Renal cortex interstitium (tissue), 15 donors: ENCODE measurements at places on chromosomes 13 and 19. TPM values are rescaled to one million over a fixed set of nuclear protein-coding genes. Genes with fewer than 3 reads are reported as not detected.

- no peak for DNase-seq
Observed at GRCh38 chr19:7860714-7861618, 13.2 kb downstream of the PRR36 start.

- DNase-seq: no peak
Observed at GRCh38 chr13:99471221-99472121, 29.8 kb upstream of the TM9SF2 start.

DNA sequence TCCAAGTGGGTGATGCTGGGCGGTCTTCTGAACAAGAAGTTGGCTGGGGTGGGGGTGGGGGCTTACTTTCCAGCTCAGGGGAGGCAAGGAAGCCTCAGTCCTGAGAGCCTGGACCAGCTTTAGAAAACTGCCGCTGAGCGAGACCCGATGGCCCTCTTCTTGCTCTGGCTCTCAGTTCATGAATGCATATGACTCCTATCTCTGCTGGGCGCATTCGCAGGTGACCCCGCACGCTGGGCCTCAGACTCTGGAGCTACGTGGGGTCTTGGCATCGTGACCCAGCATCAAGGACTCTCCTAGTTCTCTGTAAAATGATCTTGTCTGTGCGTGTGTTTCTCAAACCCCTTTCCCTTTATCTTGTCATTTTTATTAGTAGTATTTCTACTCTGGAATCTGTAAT lies 19.7 kb downstream of the PRAM1 start:
- no peak for DNase-seq

DNA sequence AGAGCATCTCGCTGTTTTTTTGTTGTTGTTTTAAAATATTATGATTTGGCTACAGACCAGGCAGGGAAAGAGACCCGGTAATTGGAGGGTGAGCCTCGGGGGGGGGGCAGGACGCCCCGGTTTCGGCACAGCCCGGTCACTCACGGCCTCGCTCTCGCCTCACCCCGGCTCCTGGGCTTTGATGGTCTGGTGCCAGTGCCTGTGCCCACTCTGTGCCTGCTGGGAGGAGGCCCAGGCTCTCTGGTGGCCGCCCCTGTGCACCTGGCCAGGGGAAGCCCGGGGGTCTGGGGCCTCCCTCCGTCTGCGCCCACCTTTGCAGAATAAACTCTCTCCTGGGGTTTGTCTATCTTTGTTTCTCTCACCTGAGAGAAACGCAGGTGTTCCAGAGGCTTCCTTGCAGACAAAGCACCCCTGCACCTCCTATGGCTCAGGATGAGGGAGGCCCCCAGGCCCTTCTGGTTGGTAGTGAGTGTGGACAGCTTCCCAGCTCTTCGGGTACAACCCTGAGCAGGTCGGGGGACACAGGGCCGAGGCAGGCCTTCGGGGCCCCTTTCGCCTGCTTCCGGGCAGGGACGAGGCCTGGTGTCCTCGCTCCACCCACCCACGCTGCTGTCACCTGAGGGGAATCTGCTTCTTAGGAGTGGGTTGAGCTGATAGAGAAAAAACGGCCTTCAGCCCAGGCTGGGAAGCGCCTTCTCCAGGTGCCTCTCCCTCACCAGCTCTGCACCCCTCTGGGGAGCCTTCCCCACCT lies 183.3 kb downstream of the KDM4B start:
- no peak for DNase-seq

DNA sequence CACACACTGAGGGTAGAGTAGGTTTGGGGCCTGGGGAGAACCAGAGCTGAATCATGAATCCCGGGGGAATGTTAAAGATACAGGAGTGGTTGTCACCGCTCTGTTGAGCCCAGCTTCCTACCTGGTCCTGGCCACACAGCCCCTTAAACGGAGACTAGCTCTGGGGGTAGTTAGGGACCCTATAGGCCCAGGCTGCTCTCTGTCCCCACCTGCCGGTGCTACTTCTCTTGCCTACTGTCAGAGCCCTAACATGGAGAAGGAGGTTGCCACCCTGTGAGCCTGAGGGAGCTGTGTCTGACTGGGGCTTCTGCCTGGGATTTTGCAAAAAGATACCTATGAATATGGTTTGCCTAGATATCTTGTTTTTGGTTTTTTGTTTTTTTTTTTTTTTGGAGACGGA lies 36.6 kb upstream of the ZNF429 start:
- no peak for DNase-seq

GRCh38 chr19:44303976-44304568 lies 753 bp downstream of the ZNF235 start:
- DNase-seq: no peak

- DNase-seq: no peak
Observed at GRCh38 chr13:51152701-51153100, 41.6 kb upstream of the C13orf42 start.

DNA sequence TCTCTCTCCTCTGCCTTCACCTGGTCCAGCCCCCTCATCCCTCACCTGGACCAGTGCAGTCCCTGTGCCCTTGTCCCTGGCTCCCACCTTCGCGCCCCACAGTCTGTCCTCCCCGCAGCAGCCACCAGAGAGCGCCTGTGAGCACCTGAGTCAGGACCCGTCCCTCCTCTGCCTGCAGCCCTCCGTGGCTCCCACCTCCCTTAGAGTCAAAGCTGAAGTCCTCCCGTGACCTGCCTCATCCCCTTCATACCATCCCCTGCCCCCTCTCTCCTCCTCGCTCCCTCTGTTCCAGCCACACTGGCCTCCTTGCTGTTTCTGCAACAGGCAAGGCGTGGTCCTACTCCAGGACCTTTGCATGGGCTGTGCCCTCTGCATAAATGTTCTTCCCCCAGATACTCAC lies 10.3 kb downstream of the CELF5 start:
- DNase-seq: no peak

DNA sequence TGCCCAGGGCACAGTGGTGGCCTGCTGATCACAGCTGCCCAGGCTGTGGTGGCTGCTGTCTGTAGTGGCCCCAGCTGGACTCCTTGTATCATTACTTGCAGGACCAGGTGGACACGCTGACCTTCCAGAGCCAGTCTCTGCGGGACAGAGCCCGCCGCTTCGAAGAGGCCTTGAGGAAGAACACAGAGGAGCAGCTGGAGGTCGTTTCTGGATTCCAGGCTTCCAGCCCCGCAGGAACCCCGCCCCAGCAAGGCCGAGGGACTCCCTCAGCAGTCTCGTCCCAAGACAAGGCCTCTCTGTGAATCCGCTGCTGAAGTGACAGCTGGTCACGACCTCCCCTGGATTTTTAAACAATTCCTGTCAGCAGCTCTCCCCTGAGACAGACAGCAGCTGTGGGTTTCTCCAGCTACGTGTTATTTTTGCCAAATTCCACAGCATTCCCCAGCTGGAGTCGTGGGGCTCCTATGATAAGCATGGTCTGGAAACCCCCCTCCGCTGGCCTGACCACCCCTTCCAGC lies 98.3 kb downstream of the SLC7A1 start:
- peak; percentile 85 for DNase-seq

- no peak for DNase-seq
Observed at GRCh38 chr13:79711631-79712030, 230.7 kb downstream of the NDFIP2 start.

- no peak for DNase-seq
Observed at GRCh38 chr13:27293873-27294515, 23.4 kb downstream of the RASL11A start.

- no peak for DNase-seq
Observed at GRCh38 chr19:46176116-46176860, 28.2 kb downstream of the IGFL2 start.

- DNase-seq: no peak
Observed at GRCh38 chr13:28031896-28032288, 43.4 kb upstream of the URAD start.

GRCh38 chr13:87128036-87128435 lies 543.1 kb upstream of the SLITRK5 start:
- DNase-seq: no peak

DNA sequence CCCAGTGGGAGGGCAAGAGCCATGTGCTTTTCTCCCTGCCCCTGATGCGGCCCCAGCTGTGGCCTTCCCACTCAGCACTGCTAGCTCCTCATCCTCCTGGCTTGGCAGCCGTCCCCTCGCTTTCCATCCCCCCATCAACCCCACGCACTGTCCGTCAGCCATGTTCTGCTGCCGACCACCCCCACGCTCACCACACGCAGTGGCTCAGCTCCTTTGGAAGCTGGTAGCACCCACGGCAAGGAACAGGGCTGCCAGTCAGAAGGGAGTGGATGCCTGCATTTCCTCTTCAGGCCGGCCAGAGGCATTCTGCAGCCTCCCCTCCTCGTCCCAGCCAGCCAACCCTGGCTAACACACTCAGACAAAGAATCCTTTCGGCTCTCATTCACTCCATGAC lies 6.3 kb downstream of the CALM3 start:
- no peak for DNase-seq

GRCh38 chr19:12695096-12695495 lies 1.3 kb downstream of the FBXW9 start:
- no peak for DNase-seq

GRCh38 chr19:1057176-1057855 lies 9.7 kb upstream of the ARHGAP45 start:
- no peak for DNase-seq

DNA sequence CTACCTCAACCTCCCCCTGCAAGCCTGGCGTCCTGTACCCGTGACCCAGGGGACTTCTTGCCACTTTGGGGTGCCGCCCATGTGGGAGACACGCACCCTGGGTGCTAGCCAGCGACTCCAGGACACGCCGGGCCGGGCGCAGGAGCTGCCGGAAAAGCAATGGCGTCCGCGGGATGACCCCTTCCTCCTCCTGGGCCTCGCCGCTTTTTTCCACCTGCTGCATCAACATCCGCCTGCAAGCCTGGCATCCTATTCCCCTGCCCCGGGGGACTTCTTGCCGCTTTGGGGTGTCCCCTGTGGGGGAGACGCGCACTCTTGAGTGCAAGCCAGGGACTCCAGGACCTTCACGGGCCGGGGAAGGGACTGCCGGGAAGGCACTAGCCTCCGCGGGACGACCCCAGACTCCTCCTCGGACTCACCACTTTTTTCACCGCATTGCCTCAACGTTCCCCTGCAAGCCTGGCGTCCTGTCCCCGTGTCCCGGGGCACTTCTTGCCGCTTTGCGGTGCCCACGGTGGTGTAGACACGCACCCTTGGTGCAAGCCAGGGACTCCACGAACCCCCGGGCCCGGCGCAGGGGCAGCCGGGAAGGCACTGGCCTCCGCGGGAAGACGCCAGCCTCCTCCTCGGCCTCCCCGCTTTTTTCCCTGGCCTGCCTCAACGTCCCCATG lies 237.8 kb downstream of the TUBA3C start:
- DNase-seq: no peak

DNA sequence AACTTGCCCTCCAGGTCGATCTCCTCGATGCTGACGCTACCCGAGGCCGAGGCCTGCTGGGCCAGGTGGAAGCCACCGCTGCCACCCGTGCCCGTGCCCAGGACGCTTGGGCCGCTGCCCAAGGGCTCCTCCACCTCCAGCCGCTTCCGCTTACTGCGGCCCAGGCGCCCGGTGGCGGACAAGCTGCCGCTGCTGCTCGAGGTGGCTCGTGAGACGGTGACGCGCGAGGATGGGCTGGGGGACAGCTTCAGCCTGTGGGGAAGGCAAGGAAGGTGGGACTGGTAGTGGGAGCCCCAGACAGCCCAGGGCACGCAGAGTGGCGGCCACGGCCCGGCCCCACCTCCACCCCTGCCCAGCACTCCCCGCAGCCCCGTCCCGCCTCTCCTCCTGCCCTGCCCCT lies 6.5 kb upstream of the TIMM13 start:
- no peak for DNase-seq

DNA sequence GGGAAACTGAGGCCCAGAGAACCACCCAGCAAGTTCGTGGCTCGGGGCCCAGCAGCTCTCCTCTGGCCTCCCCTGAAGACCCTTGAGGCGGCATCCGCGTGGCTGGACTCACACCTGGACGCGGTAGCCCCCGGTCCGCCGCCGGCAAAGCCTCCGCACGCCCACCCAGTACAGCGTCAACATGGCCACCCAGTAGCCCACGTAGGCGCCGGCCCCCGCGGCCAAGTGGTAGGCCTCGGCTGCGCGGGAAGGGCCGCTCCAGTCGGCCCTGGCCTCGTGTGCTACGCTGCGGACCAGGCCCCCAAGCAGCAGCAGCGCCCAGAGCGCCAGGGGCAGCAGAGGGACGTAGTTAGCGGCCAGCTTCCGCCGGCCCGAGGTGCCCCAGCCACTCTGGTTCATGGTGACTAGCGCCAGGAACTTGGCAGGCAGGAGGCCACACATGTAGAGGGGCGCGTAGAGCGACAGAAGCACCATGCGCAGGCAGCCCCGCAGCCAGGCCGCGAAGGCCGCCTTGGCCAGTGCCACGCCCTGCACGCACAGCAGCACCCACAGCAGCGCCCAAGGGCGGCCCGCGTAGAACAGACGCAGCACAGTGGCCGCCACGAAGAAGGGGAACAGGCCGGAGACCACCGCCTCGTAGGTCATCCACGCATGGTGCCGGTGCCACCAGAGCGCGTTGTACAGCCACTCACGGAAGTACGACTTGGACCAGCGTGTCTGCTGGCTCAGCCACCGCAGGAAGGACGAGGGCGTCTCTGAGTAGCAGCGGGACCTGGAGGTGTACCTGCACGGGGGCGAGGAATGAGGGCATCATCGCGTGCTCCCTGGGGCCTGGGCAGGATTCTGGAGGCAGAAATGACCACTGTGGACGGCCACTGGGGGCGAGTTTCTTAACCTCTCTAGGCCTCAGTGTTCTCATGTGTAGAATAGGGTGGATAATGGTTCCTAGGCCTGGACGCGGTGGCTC lies 10.2 kb downstream of the HAS1 start:
- DNase-seq: no peak

DNA sequence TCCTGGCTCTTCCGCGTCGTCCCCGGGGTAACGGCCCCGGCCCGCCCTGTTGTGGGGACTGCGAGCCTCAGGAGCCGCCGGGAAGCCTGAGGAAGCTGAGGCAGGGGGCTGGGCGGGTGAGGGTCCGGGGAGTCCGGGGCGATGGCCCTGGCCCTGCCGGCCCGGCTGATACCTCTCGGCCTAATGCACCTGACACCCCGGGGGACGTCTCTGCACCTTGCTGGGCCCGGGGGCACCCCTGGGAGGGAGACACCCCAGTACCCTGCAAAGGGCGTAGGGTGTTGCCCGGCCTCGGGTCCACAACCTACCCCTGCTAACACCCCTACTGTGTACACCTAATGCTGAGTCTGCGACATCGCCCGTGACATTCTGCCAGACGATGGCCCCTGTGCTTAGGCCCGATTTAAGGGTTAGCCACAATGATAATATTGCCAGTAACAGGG lies 410 bp downstream of the PIN1 start:
- no peak for DNase-seq

The ZNF829 gene
- 8.4 TPM for polyA plus RNA-seq

The SLC8A2 gene
- polyA plus RNA-seq: 0.26 TPM

The RASIP1 gene
- polyA plus RNA-seq: 16.6 TPM

The TNNT1 gene
- polyA plus RNA-seq: 7.0 TPM

The HSH2D gene
- 0.30 TPM for polyA plus RNA-seq

The ANGPTL8 gene
- polyA plus RNA-seq: 0.41 TPM

The NTN5 gene
- 2.4 TPM for polyA plus RNA-seq
